ENCODE measurements at places on chromosomes 5 and 9.

- no peaks in the 10 kb centered on the region for H3K4me1 ChIP-seq
- no peaks in the 10 kb centered on the region for H3K27me3 ChIP-seq
- no peak for DNase-seq
- H3K36me3 ChIP-seq, result no peaks in the 10 kb centered on the region
- H3K27ac ChIP-seq, result no peak overlapping the region
- no peak overlapping the region for H3K4me3 ChIP-seq
Measured at GRCh38 chr5:103255691-103256090, 2.9 kb upstream of the MACIR start.

GRCh38 chr5:3615217-3615616, 19.6 kb downstream of the IRX1 start:
- no peaks in the 10 kb centered on the region for H3K4me1 ChIP-seq
- H3K36me3 ChIP-seq, result no peaks in the 10 kb centered on the region
- H3K27ac ChIP-seq, result no peak overlapping the region
- H3K4me3 ChIP-seq, result no peak overlapping the region

DNA sequence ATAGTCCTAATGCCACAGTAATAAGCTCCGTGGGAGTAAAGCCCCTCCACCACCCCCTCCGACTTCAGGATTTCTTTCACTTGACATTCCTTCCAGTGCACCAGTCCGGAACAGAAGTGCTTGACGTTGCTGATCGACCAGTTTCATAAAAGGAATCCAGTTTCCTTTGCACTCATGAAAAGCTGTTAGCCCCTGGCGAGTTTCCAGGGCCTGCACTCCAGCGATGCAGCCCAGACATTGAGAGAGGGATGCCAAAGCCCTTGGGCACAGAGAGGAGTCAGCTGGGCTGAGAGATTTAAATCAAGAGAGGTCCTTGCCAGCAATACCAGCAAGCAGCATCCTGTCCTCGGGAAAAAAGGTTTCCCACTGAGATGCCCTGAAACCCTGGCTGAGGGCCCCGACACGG, 170.1 kb downstream of the GABBR2 start:
- H3K27ac ChIP-seq, result no peak overlapping the region
- H3K4me3 ChIP-seq, result no peak overlapping the region
- DNase-seq, result no peak
- H3K4me1 ChIP-seq, result no peaks in the 10 kb centered on the region
- H3K27me3 ChIP-seq, result no peaks in the 10 kb centered on the region
- H3K36me3 ChIP-seq, result no peaks in the 10 kb centered on the region

DNA sequence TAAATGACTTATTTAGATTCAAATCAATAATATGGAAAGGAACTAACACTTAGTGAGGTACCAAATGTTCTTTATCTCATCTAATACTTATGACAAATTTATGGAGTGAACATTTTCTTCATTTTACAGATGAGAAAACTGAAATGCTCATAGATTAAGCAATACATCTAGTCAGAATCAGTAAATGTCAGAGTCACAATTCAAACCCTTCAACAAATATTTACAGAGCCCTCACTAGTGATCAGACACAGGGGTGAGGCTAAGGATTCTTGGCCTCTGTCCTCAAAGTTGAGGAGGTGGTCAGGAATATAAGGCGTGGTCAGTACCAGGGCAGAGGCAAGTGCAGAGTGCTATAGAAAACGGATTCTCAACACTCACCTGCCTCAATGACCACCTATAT, 29.5 kb upstream of the ARSB start:
- H3K27ac ChIP-seq, result no peak overlapping the region
- H3K36me3 ChIP-seq, result no peaks in the 10 kb centered on the region
- no peak for DNase-seq
- no peaks in the 10 kb centered on the region for H3K27me3 ChIP-seq
- no peak overlapping the region for H3K4me3 ChIP-seq

GRCh38 chr5:124554746-124555578, 191.5 kb downstream of the ZNF608 start:
- H3K36me3 ChIP-seq, result no peaks in the 10 kb centered on the region
- no peak overlapping the region for H3K4me3 ChIP-seq
- no peaks in the 10 kb centered on the region for H3K4me1 ChIP-seq
- no peak for DNase-seq
- no peaks in the 10 kb centered on the region for H3K27me3 ChIP-seq

- H3K4me1 ChIP-seq, result no peaks in the 10 kb centered on the region
- DNase-seq, result no peak
- no peaks in the 10 kb centered on the region for H3K36me3 ChIP-seq
- no peak overlapping the region for H3K4me3 ChIP-seq
- no peaks in the 10 kb centered on the region for H3K27me3 ChIP-seq
- H3K27ac ChIP-seq, result no peak overlapping the region
Measured at GRCh38 chr5:37971483-37972024, 131.7 kb upstream of the GDNF start.

DNA sequence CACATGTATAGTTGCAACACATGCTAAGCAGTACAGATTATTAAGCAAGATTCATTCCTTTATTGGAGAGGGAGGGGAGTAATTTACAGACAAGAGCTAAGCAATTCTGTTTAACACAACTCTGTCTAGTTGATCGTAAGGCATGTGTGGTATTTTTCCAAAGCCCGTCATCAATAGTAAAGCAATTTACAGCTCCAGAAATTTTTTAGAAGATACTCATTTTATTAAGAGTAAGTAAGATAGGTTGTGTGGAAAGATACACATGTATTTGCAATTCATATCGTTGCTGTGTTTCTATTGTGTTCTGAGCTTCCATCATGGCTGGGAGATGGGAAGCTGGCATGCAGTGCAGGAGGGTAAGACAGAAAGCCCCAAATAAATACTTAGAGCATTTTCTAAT, 289.2 kb upstream of the TMEM161B start:
- H3K36me3 ChIP-seq, result no peaks in the 10 kb centered on the region
- no peak overlapping the region for H3K27ac ChIP-seq
- DNase-seq, result no peak
- H3K4me1 ChIP-seq, result no peaks in the 10 kb centered on the region
- no peak overlapping the region for H3K4me3 ChIP-seq

GRCh38 chr5:156835905-156836304, 14.2 kb upstream of the PPP1R2B start:
- no peak overlapping the region for H3K27ac ChIP-seq
- no peaks in the 10 kb centered on the region for H3K36me3 ChIP-seq
- H3K27me3 ChIP-seq, result no peaks in the 10 kb centered on the region

DNA sequence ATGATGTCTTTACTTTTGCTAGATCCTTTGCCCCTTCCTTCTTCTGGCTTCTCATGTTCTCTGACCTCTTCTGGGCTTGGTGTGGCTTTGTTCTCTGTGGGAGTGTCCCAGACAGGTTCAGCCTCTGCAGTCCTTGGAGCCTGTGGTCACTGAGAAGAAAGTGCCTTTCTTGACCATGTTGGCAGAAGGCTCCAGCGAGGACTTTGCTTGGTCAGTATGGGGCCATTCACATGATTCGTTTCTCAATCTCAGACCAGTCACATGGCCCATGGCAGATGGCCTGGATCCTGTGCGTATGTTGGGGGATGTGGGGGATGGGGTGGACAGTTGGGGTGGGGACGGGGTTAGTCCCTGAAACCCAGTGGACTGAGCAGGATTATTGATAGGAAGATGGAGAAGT, 274.1 kb downstream of the ARHGAP26 start:
- H3K36me3 ChIP-seq, result no peaks in the 10 kb centered on the region
- DNase-seq, result no peak
- H3K27ac ChIP-seq, result peak overlapping the region; percentile 25
- no peak overlapping the region for H3K4me3 ChIP-seq

DNA sequence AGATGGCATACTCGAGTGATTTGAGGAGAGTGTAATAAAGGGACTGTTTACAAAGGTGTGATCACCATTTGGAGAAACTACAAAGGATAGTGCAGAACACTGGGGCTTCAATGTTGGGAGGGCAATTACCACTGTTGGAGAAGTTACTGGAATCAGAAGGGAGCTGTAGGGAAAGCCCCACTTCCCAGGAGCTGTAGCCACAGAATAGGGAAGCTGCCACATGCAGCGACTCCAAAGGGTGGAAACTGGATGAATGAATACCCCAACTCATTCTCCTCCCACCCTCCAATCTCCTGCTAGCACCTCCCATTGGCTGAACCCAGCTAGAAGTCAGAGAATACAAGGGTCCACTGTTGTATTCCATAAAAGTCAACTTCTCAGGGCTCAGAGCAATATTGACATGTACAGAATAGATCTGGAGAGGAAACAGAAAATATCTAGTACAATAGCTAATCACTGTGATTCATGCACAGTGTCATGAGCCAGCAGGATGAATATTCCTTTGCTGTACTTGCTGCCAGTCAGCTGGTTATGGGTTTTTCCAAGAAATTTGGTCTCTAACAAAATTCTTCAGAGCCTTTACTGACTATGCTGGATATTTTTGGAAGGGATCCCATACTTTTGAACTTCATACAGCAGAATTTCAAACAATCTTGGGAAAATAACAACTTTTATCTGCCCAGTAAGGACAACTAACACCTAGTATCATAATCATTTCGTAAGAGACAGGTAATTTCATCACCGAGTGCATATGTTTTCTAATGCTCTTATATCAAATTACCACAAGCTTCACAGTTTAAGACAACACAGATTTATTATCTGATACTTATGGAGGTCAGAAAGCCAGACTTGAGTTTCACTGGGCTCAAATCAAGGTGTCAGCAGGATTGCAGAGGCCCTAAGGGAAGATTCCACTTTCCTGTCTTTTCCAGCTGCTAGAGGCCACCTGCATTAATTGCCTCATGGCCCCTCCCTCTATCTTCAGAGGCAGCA, 39.6 kb downstream of the PDCD1LG2 start:
- no peaks in the 10 kb centered on the region for H3K36me3 ChIP-seq
- no peak for DNase-seq
- H3K4me1 ChIP-seq, result no peaks in the 10 kb centered on the region
- no peak overlapping the region for H3K4me3 ChIP-seq
- no peak overlapping the region for H3K27ac ChIP-seq

DNA sequence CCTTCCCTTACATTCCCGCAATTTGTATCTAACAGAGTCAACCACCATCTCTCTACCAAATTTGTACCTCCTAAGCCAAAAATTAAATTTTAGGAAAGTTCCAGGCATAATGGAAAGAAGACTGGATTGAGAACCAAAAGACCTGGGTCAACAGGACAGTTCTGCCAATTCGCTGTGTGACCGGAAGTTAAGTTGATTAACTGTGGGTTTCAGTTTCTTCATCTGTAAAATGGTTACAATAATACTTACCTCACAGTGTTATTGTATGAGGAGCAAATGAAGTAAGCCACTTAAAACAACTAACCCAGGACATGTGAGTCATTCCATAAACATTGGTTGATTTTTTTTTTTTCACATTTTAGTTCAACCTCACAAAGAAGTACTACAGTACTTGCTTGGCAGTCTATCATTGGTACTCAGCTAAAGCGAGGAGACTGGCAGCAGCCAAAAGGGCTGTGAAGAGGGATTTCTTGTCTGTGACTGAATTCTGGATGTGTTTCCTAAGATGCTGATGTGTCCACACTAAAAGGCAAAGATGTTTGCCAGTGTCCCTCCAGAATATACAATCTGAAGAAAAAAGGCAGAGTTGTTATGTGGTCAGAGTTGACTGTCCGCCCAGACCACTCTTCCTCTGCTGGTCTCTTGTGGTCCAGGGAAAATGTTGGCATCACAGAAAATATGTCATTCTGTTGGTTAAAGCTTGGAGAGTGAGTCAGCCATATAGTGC, 198.6 kb downstream of the TLE1 start:
- no peak for DNase-seq
- no peak overlapping the region for H3K27ac ChIP-seq
- no peaks in the 10 kb centered on the region for H3K27me3 ChIP-seq

GRCh38 chr5:11251247-11251646, 490.2 kb upstream of the DAP start:
- no peak overlapping the region for H3K27ac ChIP-seq
- no peaks in the 10 kb centered on the region for H3K36me3 ChIP-seq
- no peak overlapping the region for H3K4me3 ChIP-seq
- no peaks in the 10 kb centered on the region for H3K27me3 ChIP-seq

DNA sequence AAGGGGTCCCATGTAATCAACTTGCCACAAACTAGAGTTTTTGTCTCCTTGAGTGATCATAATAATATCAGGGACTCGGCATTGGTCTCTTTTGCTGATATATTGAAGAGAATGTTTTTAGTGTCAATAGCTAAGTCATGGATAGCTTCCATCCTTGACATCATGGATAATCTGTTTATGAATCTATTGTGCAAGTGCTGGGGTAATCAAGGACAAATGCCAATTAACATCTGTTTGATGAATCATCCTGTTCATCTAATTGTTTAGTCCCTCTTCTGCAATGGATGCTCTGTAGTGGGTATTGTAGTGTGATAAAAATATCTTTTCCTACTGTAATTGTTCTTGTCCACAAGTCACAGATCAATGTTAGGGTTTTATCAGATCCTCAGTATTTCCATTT, 607.5 kb upstream of the SEMA6A start:
- no peak for DNase-seq
- H3K27me3 ChIP-seq, result no peaks in the 10 kb centered on the region
- H3K4me1 ChIP-seq, result no peaks in the 10 kb centered on the region
- H3K27ac ChIP-seq, result no peak overlapping the region
- H3K4me3 ChIP-seq, result no peak overlapping the region
- no peaks in the 10 kb centered on the region for H3K36me3 ChIP-seq

- no peak overlapping the region for H3K27ac ChIP-seq
- peak overlapping the region; percentile 70 for H3K4me3 ChIP-seq
- no peak for DNase-seq
- H3K27me3 ChIP-seq, result peaks cover 66% of the 10 kb centered on the region
- no peaks in the 10 kb centered on the region for H3K4me1 ChIP-seq
Measured at GRCh38 chr9:10613419-10613818, 617 bp upstream of the PTPRD start.

DNA sequence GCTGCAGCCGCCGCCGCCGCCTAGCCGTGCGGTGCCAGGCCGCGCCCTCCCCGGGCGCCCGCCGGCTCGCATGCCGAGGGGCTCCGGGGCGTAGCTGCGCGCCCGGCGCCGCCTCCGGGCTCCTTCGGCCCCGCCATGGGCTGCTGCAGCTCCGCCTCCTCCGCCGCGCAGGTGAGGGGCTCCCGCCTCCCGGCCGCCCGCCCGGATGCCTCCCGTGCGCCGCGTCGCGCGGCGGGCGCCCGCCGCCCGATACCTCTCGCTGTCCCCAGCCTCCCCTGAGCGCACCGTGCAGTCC, 230 bp downstream of the SLC44A1 start:
- H3K4me3 ChIP-seq, result peak overlapping the region; percentile 93
- H3K4me1 ChIP-seq, result no peaks in the 10 kb centered on the region
- no peaks in the 10 kb centered on the region for H3K27me3 ChIP-seq
- no peaks in the 10 kb centered on the region for H3K36me3 ChIP-seq
- DNase-seq, result no peak

GRCh38 chr9:76115982-76116646, 225.6 kb downstream of the PCSK5 start:
- no peak overlapping the region for H3K27ac ChIP-seq
- no peaks in the 10 kb centered on the region for H3K36me3 ChIP-seq
- no peak overlapping the region for H3K4me3 ChIP-seq
- DNase-seq, result no peak

DNA sequence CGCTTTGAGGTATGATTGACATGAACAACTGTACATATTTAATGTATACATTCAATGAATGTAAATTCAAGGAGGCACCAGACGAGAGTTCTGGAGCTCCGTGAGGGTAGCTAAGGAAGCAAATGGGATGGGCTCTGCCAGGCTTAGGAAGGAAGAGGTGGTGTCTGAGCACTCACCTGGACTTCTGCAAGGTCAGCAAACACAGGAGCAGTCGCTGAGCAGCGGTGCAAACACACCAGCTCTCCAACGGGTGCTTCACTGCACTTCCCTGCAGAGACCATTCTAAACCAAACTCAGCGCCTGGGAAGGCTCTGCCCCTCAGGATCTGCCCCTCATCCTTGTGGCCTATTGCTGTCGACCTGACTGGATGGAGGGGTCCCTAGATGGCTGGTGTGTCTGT, 101.5 kb downstream of the COL23A1 start:
- H3K4me3 ChIP-seq, result no peak overlapping the region
- H3K27ac ChIP-seq, result no peak overlapping the region
- H3K27me3 ChIP-seq, result no peaks in the 10 kb centered on the region
- H3K36me3 ChIP-seq, result no peaks in the 10 kb centered on the region
- no peaks in the 10 kb centered on the region for H3K4me1 ChIP-seq

Data from breast epithelium (tissue), 4 donors.